ENCODE measurements at places on chromosomes 2 and 18. TPM values are rescaled to one million over a fixed set of nuclear protein-coding genes. Genes with fewer than 3 reads are reported as not detected.
A peak's percentile ranks its signal among the peaks of the same experiment; 100 is the strongest.

DNA sequence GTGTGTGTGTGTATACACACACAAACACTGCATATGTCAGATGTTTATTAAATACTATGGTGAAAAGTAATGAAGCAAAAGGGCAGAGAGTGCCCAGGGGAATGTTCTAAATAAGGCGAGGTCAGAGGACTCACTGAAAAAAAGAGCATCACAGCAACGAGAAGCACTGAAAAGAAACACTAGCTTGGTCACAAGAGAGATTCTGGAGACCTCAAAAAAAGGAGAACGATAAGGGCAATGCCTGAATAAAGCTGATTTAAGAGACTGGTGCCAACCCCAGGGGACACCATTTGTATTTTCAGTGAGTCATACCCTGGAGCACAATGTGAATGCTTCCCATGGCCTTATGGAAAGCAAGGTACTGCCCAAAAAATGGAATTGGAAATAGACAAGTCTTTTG lies 14.5 kb downstream of the SLC40A1 start:
- no peak for DNase-seq

GNLY gene
- total RNA-seq = not detected

- DNase-seq = no peak
Measured at GRCh38 chr2:61911510-61911909, 6.0 kb downstream of the COMMD1 start.

DNA sequence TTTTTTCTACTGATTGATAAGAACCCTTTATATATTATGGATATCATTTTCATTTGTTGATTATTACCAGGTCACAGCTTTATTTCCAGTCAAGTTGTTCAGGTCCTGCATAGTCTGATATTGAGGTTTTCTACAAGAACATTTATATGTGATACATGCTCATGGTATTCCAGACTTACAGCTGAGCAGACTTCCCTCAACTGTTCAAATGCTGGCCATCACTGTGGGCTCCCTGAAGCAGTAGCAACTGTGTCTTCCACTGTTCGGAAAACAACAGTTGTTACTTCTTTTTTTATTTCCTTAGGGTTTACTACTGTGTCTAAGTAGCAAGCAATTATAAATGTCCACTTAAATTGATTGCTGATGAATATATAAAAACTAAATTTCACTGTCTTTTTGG lies 79.5 kb downstream of the DGKD start:
- no peak for DNase-seq

GRCh38 chr2:172792711-172793110 lies 57.1 kb downstream of the RAPGEF4 start:
- no peak for DNase-seq

- DNase-seq = no peak
Measured at GRCh38 chr2:178895872-178896271, 88.6 kb upstream of the TTN start.

DNA sequence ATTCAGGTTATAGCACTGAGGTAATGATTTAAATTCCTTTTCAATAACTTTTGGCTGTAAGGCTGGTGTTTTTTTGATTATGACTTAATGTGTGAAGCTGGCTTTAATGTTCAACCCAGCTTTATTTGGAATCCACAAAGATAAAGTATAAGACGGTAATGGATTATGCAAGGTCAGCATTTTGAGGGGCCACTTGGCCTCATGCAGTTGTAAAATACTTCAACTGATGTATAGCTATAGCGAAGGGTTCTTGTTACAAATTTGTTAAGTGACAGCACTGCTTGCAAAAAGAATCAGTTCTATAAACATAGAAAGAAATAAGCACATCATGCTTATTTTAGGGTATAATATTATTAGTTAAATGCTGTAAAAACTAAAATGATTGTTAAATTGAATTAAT lies 36.6 kb downstream of the LRP1B start:
- no peak for DNase-seq

NOL4 gene
- total RNA-seq = 0.06 TPM

DNA sequence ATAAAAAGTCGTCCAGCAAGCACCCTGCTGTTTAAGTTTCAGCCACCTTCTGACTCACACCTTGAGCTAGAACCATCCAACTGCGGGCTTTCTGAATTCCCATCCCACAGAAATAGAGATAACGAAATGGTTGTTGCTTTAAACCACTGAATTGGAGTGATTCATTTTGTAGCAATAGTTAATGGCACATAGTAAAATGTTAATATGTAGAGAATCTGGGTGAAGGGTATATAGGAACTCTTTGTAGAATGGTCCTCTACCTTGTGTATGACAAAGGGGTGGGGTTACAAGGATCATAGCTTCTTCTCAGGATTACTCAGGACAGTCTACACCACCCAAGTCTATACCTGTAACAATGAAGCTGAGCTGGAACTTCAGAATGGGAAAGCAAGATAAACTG lies 2.4 kb upstream of the MAPRE3 start:
- no peak for DNase-seq

DNA sequence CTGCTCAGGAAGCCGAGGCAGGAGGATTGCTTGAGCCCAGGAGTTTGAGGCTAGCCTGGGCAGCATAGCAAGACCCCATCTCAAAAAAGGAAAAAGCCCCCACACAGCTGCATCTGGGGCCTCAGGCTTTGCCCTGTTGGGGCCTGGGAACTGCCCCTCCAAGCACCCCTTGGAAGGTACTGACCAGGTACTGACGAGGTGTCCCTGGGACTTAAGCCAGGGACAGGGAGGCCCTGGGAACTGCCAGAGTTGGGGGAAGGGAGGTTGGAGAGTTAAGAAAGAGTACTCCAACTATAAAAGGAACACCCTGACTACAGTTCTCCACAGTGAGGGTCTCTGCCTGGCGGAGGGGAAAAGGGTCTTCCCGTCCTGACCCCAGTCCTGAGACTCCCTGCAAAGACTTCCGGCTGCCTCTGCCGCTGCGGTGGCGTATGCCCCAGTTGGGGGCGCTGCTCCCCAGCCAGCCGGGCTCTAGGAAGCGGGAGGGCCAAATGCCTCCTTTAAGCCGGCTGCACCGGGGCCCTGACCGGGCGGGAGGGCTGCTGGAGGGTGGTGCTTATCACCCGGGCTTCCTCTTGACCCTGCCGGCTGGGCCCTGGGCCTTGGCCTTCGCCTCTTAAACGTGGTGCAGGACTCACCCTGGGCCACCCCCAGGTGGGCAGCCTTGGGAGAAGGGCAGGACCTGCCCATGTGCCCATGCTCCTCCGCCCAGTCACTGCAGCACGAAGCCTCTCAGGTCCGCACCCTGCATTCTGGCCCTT lies 12.8 kb downstream of the SLC30A3 start:
- peak; percentile 68 for DNase-seq

C1QL2 gene
- total RNA-seq = not detected

GCKR gene
- not detected for total RNA-seq

DNA sequence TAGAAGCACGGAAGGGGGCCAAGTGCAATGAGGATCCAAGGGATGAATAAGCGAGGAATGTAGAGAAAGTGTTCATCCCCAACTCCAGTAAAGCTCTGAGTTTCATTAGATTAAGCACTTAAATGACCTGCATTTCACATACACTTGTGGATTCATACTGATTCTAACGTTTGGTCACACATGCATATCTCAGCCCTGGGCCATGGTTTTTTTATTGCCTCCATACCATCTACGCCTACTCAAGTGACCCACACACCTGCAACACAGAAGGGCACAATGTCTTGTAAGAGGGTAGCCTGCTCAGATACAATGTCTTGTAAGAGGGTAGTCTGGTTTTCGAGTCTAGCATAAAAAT lies 566 bp upstream of the MRPS5 start:
- DNase-seq = no peak

GRCh38 chr2:115160531-115161080 lies 718.2 kb downstream of the DPP10 start:
- DNase-seq = no peak

RBBP8 gene
- 35.9 TPM for total RNA-seq

DNA sequence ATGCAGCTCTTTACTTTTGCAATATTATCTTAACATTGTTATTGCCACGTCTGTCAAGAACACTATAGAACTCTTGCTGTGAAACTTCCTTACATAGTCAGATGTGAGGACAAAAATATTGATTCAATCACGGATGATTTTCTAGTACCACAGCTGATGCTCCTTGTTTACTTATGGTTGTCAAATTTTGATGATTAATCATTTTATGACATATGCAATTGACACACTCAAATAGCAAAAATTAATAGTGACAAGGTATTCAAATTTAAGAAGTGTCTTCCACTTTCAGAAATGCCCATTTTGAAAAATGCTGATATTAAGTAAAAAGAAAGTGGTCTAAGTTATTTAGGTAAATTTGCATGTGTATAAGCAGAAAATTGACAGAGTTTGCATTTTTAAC lies 284.0 kb downstream of the CCDC102B start:
- DNase-seq = no peak

HOXD13 gene
- 11.0 TPM for total RNA-seq

- peak; percentile 74 for DNase-seq
Measured at GRCh38 chr2:229407170-229407569, 136.1 kb upstream of the PID1 start.

GRCh38 chr18:75213611-75214331 lies 3.2 kb downstream of the TSHZ1 start:
- DNase-seq = no peak

DNA sequence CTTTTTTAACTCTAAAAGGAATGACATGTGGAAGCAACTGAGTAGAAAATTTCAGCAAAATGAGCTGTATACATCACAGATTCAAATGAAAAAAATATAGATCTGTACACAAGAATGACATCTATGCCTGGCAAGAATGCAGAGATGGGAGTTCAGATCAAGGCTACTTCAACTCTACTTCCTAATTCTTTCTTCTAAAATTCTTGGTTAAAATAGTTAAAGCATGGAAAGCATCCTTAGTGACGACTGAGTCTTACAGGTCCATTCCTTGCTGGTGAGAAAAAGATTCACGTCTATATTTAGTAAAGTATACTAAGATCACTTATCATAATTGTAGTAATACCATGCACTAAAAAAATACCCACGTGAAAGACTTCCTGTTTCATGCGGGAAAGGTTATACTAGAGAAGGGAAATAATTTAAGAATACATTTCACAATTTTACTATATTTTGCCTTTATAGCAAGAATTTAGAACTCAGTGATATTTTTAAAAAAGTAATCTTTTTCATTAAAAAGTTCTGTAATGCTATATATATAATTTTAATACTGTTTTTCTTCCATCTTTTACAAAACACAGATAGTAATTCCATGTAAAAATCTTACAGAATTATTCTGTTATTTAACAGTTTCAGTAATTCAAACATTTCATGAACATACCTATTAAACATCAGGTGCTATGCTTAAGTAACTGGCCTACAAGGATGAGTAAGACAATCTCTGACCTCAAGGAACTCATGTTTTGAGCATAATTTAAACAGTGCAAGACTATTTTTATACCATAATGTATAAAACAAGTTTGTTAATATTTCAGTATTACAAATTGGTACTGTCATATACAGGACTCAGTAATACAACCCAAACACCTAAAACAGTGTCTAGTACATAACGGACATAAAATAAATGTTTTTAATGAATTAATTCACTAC lies 159.6 kb downstream of the BAZ2B start:
- DNase-seq = no peak

- no peak for DNase-seq
Measured at GRCh38 chr2:177405029-177405692, 12.6 kb downstream of the AGPS start.

- peak; percentile 18 for DNase-seq
Measured at GRCh38 chr2:68368654-68369336, 3.7 kb downstream of the PLEK start.

ACMSD gene
- total RNA-seq = not detected

DNA sequence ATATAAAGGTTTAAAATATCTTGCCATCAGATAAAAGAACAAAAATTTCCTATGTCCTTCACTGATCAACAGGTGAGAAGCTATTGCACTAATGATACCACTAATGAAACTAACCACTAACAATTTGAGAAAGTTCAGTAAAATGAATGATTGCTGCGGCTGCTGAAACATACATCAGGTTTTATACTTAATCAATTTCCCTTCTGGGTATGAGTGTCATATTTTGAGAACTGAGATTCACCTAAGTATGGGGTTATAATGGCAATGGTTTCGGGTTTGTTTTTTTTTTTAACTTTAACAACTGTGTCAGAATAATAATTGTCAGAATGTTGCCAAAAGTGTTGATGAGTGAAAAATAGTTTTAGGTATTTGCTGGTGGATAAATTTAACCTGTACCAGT lies 151.3 kb upstream of the SLC39A10 start:
- no peak for DNase-seq

GRCh38 chr2:240614391-240614790 lies 10.9 kb upstream of the GPR35 start:
- DNase-seq = no peak

Measured in SJCRH30 (cell line).